ENCODE measurements at places on chromosomes 6 and 20. TPM values are rescaled to one million over a fixed set of nuclear protein-coding genes. Genes with fewer than 3 reads are reported as not detected.

Gene FNDC1
- total RNA-seq: under 0.01 TPM

GRCh38 chr6:40054186-40054585, 119.9 kb upstream of the MOCS1 start:
- no peak for DNase-seq
- no peaks in the 10 kb centered on the region for H3K27me3 ChIP-seq
- no peaks in the 10 kb centered on the region for H3K36me3 ChIP-seq

DNA sequence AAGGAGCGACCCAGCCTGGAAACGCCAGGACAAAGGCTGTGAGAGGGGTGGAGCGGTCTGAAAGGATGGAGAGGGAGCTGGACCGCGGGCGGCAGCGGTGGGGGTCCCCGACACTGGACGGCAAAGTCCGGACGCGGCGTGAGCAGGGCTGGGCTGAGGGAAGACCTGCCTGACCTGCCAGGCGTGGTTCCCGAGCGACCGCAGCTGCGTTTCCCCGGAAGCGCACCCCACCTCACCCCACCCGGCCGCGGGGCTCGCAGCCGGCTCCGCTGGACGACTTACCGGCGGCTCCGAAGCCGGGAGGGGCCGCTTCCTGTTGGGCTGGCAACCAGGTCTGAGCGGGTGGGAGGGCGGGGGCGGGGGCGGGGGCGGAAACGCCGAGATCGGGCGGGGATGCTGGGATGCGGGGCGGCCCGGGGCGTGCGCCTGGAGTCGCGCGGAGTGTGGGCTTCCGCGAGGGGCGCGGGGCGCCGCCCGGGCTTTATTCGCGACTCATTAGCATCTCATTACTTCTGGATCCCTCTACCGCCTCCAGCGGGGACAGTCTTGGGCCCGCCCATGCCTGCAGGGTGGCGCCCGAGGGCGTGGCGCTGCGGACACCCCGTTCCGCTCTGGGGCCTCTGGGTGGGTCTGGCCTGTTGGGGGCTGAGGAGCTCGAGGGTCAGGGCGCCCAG, at the start of gene MICAL1:
TSS of gene MICAL1 (minus strand) at position 336 of the 674 bp plus-strand sequence. CDS start 1,576 bp downstream, outside the sequence.
- H3K36me3 ChIP-seq: peaks cover 14% of the 10 kb centered on the region
- peak; percentile 53 for DNase-seq
- peak within 1 kb of the TSS; percentile 91 for H3K4me3 ChIP-seq
- no peaks in the 10 kb centered on the region for H3K27me3 ChIP-seq
- H3K4me1 ChIP-seq: peaks cover 7% of the 10 kb centered on the region
- H3K27ac ChIP-seq: peak within 1 kb of the TSS; percentile 89

GRCh38 chr6:56796196-56796532, 153.5 kb upstream of the DST start:
- DNase-seq: peak; percentile 27
- H3K27me3 ChIP-seq: no peaks in the 10 kb centered on the region
- H3K4me1 ChIP-seq: peaks cover 9% of the 10 kb centered on the region

- no peaks in the 10 kb centered on the region for H3K4me1 ChIP-seq
- no peaks in the 10 kb centered on the region for H3K36me3 ChIP-seq
- no peak overlapping the region for H3K4me3 ChIP-seq
- DNase-seq: no peak
- H3K27me3 ChIP-seq: no peaks in the 10 kb centered on the region
Observed at GRCh38 chr6:84860920-84861319, 96.5 kb upstream of the TBX18 start.

- H3K27me3 ChIP-seq: no peaks in the 10 kb centered on the region
- DNase-seq: no peak
- H3K4me3 ChIP-seq: no peak overlapping the region
- no peak overlapping the region for H3K27ac ChIP-seq
Observed at GRCh38 chr20:17794400-17794799, 94.6 kb downstream of the BANF2 start.

GRCh38 chr6:71412559-71413140, 124.0 kb downstream of the OGFRL1 start:
- H3K4me1 ChIP-seq: peaks cover 8% of the 10 kb centered on the region
- no peak for DNase-seq
- no peaks in the 10 kb centered on the region for H3K27me3 ChIP-seq
- H3K4me3 ChIP-seq: no peak overlapping the region
- peak overlapping the region; percentile 63 for H3K27ac ChIP-seq

Gene KCNQ5
- total RNA-seq: 4.9 TPM

Gene FOXS1
- total RNA-seq: not detected

GRCh38 chr20:25299806-25300205, 51.9 kb downstream of the PYGB start:
- H3K27ac ChIP-seq: peak overlapping the region; percentile 18
- H3K27me3 ChIP-seq: no peaks in the 10 kb centered on the region
- H3K4me3 ChIP-seq: no peak overlapping the region
- peaks cover 19% of the 10 kb centered on the region for H3K36me3 ChIP-seq
- DNase-seq: no peak

DNA sequence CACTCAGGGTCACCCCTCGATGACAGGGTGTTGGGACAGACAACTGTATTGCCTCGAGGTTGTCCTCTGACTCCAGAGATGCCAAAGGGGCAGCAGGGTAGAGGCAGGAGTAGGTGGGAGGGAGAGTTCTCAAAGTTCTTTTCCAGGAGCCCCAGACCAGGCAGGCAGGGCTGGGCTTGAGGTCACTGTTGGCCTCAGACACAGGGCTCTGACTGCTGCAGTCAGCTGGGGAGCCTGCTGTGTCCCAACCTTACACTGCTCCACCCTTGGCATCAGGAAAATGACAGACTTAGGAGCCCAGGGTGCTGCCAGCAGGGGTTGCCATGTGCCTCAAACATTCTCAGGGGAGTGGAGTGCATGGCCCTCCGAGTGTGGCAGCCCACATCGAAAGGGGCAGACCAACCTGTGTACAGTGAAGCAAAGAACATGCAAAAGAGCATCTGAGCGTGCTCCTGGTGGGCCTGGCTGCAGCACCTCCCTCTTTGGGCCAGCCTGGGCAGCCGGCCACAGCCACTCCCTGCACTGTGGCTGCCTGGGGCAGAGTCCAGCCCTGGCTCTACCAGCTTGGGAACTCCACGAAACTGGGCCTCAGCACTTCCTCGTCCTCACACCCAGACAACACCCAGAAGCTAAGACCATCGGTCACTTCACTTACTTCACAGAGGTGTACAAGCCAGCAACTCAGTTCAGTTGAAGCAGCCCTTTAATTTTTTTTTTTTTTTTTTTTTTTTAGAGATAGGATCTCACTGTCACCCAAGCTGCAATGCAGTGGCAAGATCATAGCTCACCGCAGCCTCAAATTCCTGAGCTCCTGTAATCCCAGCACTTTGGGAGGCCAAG, 24.0 kb downstream of the C6orf132 start:
- peaks cover 7% of the 10 kb centered on the region for H3K4me1 ChIP-seq
- H3K4me3 ChIP-seq: no peak overlapping the region
- DNase-seq: no peak
- H3K36me3 ChIP-seq: no peaks in the 10 kb centered on the region
- no peaks in the 10 kb centered on the region for H3K27me3 ChIP-seq

- no peak for DNase-seq
- no peaks in the 10 kb centered on the region for H3K4me1 ChIP-seq
- no peaks in the 10 kb centered on the region for H3K36me3 ChIP-seq
- H3K4me3 ChIP-seq: no peak overlapping the region
- no peaks in the 10 kb centered on the region for H3K27me3 ChIP-seq
Observed at GRCh38 chr6:89615882-89616281, 22.7 kb downstream of the LYRM2 start.

GRCh38 chr6:89122625-89123024, 4.8 kb upstream of the SRSF12 start:
- peak; percentile 66 for DNase-seq
- H3K4me3 ChIP-seq: no peak overlapping the region
- no peaks in the 10 kb centered on the region for H3K4me1 ChIP-seq
- no peaks in the 10 kb centered on the region for H3K36me3 ChIP-seq

GRCh38 chr20:47317127-47317895, 39.2 kb downstream of the ZMYND8 start:
- peak overlapping the region; percentile 99 for H3K27ac ChIP-seq
- no peaks in the 10 kb centered on the region for H3K27me3 ChIP-seq
- peak; percentile 97 for DNase-seq
- no peak overlapping the region for H3K4me3 ChIP-seq
- H3K4me1 ChIP-seq: peaks cover 46% of the 10 kb centered on the region

DNA sequence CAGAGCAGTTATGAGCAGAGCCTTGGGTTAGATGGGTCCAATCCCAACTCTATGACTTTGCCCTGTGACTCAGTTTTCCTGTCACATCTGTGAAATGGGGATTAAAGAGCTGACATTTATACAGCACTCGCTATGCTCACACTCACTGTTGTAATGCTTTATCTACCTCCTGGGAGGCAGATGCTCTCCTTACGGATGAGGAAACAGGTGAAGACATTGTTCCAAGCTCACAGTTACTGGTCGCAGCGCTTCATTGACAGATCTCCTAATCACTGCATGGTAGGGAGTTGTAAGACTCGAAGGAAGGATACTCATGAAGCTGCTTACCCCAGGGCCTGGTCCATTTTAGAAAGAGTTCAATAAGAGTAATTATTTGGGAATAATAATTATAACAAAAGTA, 2.9 kb upstream of the MYLK2 start:
- no peak for DNase-seq
- H3K27ac ChIP-seq: no peak overlapping the region
- H3K27me3 ChIP-seq: no peaks in the 10 kb centered on the region
- peaks cover 11% of the 10 kb centered on the region for H3K4me1 ChIP-seq
- H3K4me3 ChIP-seq: no peak overlapping the region

Gene BICRAL
- total RNA-seq: 6.9 TPM

Gene DEFB119
- total RNA-seq: not detected

GRCh38 chr6:7140631-7141378, 33.0 kb downstream of the RREB1 start:
- H3K27me3 ChIP-seq: no peaks in the 10 kb centered on the region
- H3K36me3 ChIP-seq: no peaks in the 10 kb centered on the region
- H3K4me3 ChIP-seq: peak overlapping the region; percentile 62
- peak; percentile 69 for DNase-seq
- H3K4me1 ChIP-seq: peaks cover 18% of the 10 kb centered on the region

Gene RIMS4
- under 0.01 TPM for total RNA-seq

DNA sequence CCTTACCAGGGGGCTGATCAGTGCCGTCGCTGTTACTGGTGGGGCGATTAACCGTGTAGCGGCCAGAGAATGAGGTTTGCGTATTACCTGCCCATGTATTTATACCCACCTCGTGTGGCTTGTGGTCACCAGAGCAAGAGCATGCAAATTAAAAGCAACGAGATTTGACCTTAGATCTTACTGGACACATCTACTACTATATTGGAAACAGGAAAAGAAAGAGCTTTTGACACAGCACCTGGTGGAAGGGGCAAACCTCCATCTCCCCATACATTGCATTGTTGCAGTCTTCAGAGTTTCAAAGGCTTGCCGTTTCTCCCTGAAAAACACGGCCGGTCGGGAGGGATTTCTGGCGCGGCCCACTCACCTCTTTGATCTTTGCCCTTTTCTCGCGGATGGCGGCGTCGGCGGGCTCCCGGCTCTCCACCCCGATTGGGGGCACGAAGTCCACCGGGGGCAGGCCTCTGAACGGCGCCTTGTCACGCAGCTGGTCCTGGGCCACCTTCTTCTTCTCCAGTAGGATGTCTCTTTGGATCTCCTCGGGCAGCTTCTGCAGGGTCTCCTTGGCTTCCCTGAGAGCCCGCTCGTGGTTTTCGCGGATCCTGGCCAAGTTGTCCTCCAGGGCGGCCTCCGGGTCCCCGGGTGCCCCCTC, 1.3 kb downstream of the MAN1A1 start:
- peak; percentile 7 for DNase-seq
- no peaks in the 10 kb centered on the region for H3K36me3 ChIP-seq
- peak overlapping the region; percentile 55 for H3K4me3 ChIP-seq
- H3K4me1 ChIP-seq: peaks cover 3% of the 10 kb centered on the region
- H3K27ac ChIP-seq: peak overlapping the region; percentile 29

- no peak overlapping the region for H3K27ac ChIP-seq
- H3K27me3 ChIP-seq: no peaks in the 10 kb centered on the region
- H3K4me1 ChIP-seq: peaks cover 2% of the 10 kb centered on the region
- no peak for DNase-seq
- H3K4me3 ChIP-seq: peak overlapping the region; percentile 96
Observed at GRCh38 chr20:1897541-1897940, 2.3 kb downstream of the SIRPA start.

DNA sequence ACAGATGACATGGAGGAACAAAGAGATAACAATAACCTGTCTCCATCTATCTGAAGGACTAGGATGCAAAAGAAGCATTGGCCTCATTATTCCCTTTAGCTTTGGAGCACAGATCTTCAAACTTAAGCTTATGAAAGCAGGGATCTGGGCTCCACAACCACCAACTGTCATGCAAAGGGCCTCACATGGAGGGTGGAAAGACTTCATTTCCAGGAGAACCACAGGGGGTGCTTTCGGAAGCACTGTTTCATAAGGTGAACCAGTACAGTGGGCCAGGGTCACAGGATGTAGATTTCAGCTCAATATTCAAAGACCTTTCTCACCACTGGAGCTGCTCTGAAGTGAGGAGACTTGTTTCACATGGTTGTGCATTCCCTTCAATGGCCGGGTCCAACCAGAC, 55.1 kb upstream of the MYB start:
- no peaks in the 10 kb centered on the region for H3K4me1 ChIP-seq
- no peak overlapping the region for H3K4me3 ChIP-seq
- H3K27ac ChIP-seq: no peak overlapping the region
- H3K36me3 ChIP-seq: no peaks in the 10 kb centered on the region

Gene VIP
- not detected for total RNA-seq

Gene TCP11
- total RNA-seq: 0.51 TPM

Gene PABPC1L
- 11.9 TPM for total RNA-seq

- no peak overlapping the region for H3K4me3 ChIP-seq
- no peaks in the 10 kb centered on the region for H3K4me1 ChIP-seq
- peaks cover 1% of the 10 kb centered on the region for H3K36me3 ChIP-seq
- no peak for DNase-seq
Observed at GRCh38 chr6:107543088-107543487, 53.2 kb downstream of the SOBP start.

DNA sequence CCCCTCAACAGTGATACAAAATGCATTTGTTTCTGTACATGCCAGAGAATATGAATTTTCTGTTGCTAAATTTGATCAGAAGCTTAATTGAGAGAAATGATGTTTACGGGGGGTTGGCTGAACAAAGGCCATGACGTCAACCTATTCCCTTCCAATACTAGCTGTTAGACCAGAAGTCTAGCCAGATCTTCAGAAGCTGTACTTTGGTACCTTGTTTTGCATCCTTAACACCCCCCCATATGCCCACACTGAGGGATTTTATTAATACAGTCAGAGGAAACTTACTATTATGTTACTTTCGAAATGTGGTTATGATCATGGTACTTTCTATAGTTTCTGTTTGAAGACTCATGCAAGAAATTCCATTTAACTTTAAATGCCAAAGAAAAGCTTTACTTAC, 3.1 kb downstream of the NCOA7 start:
- DNase-seq: no peak
- H3K4me1 ChIP-seq: peaks cover 20% of the 10 kb centered on the region
- H3K27me3 ChIP-seq: no peaks in the 10 kb centered on the region
- H3K36me3 ChIP-seq: no peaks in the 10 kb centered on the region
- no peak overlapping the region for H3K4me3 ChIP-seq

- no peaks in the 10 kb centered on the region for H3K27me3 ChIP-seq
- H3K4me3 ChIP-seq: no peak overlapping the region
- H3K36me3 ChIP-seq: no peaks in the 10 kb centered on the region
- H3K4me1 ChIP-seq: no peaks in the 10 kb centered on the region
- H3K27ac ChIP-seq: no peak overlapping the region
Observed at GRCh38 chr6:53244958-53245357, 96.3 kb upstream of the GCM1 start.
